Glutamatergic neuron (in vitro differentiated cells): ENCODE measurements at places on chromosomes 6 and 20.
A peak's percentile ranks its signal among the peaks of the same experiment; 100 is the strongest.

GRCh38 chr20:6718662-6719368 lies 48.7 kb upstream of the BMP2 start:
- no peak overlapping the region for H3K27ac ChIP-seq
- H3K36me3 ChIP-seq = no peaks in the 10 kb centered on the region
- H3K27me3 ChIP-seq = peaks cover 4% of the 10 kb centered on the region
- no peak for DNase-seq
- no peak overlapping the region for H3K4me3 ChIP-seq

DNA sequence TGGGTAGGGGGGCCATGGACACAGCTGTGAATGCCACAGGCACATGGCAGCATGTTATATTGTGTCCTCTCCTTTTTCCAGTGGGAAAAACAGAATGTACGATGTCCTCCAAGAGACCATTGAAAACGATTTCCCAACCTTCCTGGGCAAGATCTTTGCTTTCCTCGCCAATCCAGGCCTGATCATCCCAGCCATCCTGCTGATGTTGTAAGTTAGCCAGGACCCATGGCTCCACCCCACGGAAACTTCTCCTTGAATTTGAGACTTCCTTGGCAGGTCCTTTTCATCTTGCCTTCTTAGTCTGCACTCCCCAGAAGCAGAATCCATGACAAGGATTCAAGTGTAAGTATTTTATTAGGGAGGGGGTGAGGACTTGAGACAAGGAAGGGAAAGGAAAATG lies 28.2 kb upstream of the NOP56 start:
- no peaks in the 10 kb centered on the region for H3K4me1 ChIP-seq
- peaks cover 4% of the 10 kb centered on the region for H3K27me3 ChIP-seq
- DNase-seq = no peak
- peaks cover 10% of the 10 kb centered on the region for H3K36me3 ChIP-seq
- no peak overlapping the region for H3K27ac ChIP-seq

- peak overlapping the region; percentile 71 for H3K27ac ChIP-seq
- peaks cover 30% of the 10 kb centered on the region for H3K27me3 ChIP-seq
These were observed 4.3 kb downstream of the MTCL3 start for GRCh38 chr6:127514773-127515227.

DNA sequence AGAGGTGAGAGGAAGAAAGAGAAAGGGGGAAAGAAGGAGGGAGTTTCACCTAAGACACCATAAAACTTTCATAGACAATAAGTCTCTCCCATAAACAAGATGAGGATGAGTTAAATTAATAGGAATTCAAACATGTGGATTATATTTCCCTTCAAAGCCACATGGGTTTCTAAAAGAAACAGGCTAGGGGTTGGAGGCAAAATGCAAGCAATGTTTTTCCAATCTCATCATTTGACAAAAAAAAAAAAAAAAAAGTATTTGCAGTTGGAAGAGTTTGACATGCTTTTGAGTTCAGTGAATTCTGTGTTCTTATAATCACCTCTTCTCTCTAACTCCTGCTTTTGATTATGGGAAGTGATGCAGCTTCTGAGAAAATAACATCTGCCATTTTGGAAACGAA lies 286.5 kb upstream of the PRND start:
- H3K4me1 ChIP-seq = peaks cover 12% of the 10 kb centered on the region
- no peak for DNase-seq
- no peaks in the 10 kb centered on the region for H3K36me3 ChIP-seq

DNA sequence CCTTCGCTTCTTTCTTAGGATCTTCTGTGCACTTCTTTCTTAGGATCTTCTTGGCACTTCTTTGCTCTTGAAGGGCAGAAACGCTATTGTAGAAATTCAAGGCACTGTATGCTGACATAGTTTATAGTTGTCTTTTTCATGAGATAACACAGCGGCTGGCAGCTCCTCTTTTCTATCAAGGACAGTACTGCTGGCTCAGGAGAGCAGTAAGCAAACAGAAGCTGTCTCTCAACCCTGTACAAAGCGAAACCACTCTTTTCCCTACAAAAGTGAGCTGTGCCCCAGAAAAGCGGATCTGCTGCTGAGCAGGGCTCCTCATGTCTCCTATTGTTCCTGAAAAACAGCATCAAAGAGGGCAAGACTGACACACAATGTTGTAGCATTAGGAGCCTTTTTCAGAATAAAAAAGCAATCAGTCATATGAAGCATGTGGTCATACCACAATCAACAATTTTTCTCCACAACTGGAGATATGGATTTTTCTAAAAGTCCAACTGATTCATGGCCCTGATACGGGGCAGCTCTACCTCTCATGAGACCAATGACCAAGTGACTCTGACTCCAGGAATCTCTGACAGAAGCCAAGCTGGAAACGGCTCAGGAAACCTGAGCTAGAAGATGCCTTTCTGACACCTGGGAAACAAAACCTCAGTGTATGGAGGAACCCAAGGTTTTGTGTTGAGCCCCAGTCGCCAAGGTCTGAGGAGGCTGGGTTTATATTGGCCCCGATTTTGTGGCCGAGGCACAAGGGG lies 255.9 kb downstream of the ESR1 start:
- no peaks in the 10 kb centered on the region for H3K36me3 ChIP-seq
- no peak overlapping the region for H3K4me3 ChIP-seq
- H3K27me3 ChIP-seq = no peaks in the 10 kb centered on the region

- H3K27ac ChIP-seq = no peak overlapping the region
- peaks cover 5% of the 10 kb centered on the region for H3K27me3 ChIP-seq
- H3K4me1 ChIP-seq = peaks cover 10% of the 10 kb centered on the region
- H3K36me3 ChIP-seq = no peaks in the 10 kb centered on the region
- DNase-seq = no peak
These were observed 3.1 kb downstream of the STK38 start for GRCh38 chr6:36544228-36544627.

DNA sequence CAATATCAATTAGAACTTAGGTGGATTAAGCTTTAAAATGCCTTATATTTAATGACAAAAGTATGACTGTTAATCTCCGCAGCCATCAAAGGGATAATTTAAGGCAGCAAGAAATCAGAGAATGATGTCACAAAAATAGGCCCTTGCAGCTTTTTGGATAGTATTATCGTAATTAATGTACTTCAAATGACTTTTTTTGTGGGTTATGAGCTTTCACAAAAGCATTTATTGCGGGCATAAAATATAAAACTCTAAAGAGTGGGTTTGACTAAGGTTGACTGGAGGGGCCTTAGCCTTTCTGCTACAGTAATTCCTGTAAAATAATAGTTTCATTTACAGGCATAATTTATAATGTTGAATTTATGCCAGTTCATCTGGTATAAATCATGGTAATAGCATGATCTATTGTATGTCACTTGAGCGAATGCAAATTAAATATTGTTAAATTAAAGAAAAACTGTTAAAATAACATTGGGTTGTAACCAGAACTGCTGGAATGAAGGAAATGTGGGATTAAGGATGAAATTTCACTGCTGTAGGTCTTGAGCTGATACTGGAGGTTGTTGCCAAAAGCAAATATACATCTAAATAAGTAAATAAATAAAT lies 78.5 kb upstream of the ZFP64 start:
- H3K4me3 ChIP-seq = peak overlapping the region; percentile 34

- no peaks in the 10 kb centered on the region for H3K4me1 ChIP-seq
- no peak overlapping the region for H3K27ac ChIP-seq
- no peak for DNase-seq
- H3K4me3 ChIP-seq = no peak overlapping the region
- H3K36me3 ChIP-seq = no peaks in the 10 kb centered on the region
These were observed 29.3 kb upstream of the SSTR4 start for GRCh38 chr20:23005776-23006175.

GRCh38 chr20:17172836-17173516 lies 53.9 kb upstream of the PCSK2 start:
- H3K4me1 ChIP-seq = peaks cover 27% of the 10 kb centered on the region
- no peak overlapping the region for H3K27ac ChIP-seq
- no peak for DNase-seq
- H3K4me3 ChIP-seq = no peak overlapping the region
- no peaks in the 10 kb centered on the region for H3K36me3 ChIP-seq

- H3K27ac ChIP-seq = no peak overlapping the region
- peaks cover 6% of the 10 kb centered on the region for H3K27me3 ChIP-seq
- no peak overlapping the region for H3K4me3 ChIP-seq
- no peak for DNase-seq
- H3K4me1 ChIP-seq = peaks cover 13% of the 10 kb centered on the region
These were observed 4.8 kb downstream of the CDH4 start for GRCh38 chr20:61256824-61257223.

DNA sequence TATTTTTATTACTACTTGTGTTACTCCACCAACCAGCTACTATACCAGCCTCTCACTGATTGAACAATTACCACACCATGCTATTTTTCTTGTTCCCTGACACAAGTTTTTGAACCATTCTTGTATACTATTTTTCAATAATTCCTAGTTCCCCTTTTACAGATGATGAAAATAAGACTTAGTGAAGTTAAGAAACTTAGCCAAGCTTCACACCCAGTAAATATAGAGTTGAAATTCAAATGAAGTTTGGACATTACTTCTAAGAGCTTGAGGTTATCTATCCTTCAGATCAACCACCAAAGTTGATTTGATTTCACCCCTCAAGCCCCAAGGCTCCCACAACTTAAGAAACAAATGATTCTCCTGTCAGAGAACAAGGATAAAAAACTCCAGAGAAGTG lies 13.1 kb upstream of the BCAS1 start:
- DNase-seq = no peak
- no peak overlapping the region for H3K27ac ChIP-seq
- peaks cover 15% of the 10 kb centered on the region for H3K4me1 ChIP-seq
- no peak overlapping the region for H3K4me3 ChIP-seq
- H3K36me3 ChIP-seq = no peaks in the 10 kb centered on the region

GRCh38 chr20:32975698-32976674 lies 28.2 kb downstream of the SUN5 start:
- peaks cover 4% of the 10 kb centered on the region for H3K4me1 ChIP-seq
- no peak overlapping the region for H3K4me3 ChIP-seq
- peaks cover 2% of the 10 kb centered on the region for H3K27me3 ChIP-seq
- no peak overlapping the region for H3K27ac ChIP-seq

DNA sequence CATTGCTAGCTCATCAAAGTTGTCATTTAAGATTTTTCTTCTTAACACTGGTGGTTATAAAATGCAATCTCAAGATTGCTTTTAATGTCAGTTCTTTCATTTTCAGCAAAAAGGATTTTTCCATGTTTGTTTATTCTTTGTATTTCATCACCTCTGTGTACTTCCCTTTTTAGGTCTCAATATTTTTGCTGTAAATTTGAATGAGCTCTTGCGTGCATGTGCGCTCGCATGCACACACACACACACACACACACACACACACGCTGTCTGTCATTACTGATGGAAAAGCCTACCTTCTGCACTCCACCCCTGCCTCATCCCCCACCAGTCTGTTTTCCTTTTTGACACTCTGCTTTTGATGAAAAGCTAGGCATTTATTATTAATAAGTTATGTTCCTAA lies 85.3 kb upstream of the FYN start:
- DNase-seq = peak; percentile 61
- H3K4me3 ChIP-seq = peak overlapping the region; percentile 77
- peaks cover 17% of the 10 kb centered on the region for H3K4me1 ChIP-seq
- H3K27me3 ChIP-seq = peaks cover 8% of the 10 kb centered on the region

- H3K36me3 ChIP-seq = no peaks in the 10 kb centered on the region
- H3K27me3 ChIP-seq = no peaks in the 10 kb centered on the region
- H3K4me1 ChIP-seq = peaks cover 8% of the 10 kb centered on the region
These were observed 57.0 kb downstream of the FAM50B start for GRCh38 chr6:3905945-3906845.

GRCh38 chr20:44728801-44729443 lies 13.8 kb downstream of the CCN5 start:
- peaks cover 7% of the 10 kb centered on the region for H3K4me1 ChIP-seq
- no peaks in the 10 kb centered on the region for H3K36me3 ChIP-seq
- H3K27ac ChIP-seq = peak overlapping the region; percentile 41
- no peak overlapping the region for H3K4me3 ChIP-seq

DNA sequence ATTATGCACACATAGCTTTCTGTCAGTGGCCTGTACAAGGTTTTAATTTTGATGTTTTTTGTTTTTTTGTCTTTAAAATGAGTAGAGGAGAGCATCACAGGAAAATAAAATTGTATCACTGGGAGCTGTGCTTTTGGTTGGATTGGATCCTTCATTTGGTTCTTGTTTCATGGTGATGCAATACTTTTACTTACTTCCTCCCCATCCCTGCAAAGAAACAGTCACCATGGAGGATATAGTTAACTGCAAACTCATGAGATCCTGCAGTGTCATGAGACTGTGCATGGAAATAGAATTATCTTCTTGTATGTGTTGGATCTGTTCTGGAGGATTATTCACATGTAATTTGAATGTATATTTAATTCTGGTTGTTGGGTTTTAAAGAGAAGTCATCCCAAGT lies 122.3 kb downstream of the JARID2 start:
- H3K27me3 ChIP-seq = peaks cover 2% of the 10 kb centered on the region
- H3K36me3 ChIP-seq = no peaks in the 10 kb centered on the region
- DNase-seq = no peak
- H3K4me3 ChIP-seq = no peak overlapping the region

DNA sequence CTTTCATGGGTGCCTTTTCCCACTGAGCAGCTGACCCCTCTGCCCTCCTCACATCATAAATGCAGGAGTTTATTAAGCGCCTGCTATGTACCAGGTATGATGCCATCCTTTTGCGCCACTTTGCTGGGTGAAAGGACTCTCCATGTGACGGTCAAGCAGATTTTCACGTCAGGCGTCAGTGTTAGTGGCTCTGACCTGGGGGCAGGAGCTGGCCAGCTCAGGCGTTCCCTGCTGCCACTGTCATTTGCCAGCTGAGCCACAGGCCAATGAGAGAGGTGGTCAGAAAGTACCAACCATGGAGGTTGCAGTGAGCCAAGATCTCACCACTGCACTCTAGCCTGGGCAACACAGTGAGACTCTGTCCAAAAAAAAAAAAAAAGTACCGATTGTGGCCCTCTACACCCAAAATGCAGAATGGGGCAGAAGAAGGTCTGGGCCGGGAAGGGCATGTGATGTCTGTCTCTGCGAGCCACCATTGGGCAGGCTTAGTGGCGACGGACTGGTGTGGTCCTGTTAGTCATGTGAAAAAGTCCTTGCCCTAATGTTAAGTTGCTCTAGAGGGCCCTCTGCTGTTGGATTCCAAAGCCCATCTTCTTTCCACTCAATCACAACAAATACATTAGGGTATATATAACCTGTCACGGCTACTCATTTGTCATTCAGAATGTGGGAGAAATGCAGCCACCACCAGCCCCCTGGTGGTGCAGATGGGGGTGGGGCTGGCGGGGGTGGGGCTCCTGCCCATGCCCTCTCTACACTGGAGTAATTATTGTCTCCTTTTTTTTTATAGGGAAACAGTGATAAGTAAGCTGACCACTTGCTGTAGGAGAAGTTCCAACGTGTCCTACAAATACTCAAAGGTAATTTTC lies 18.4 kb upstream of the SLC22A1 start:
- peak; percentile 31 for DNase-seq
- H3K27ac ChIP-seq = no peak overlapping the region
- no peak overlapping the region for H3K4me3 ChIP-seq
- peaks cover 4% of the 10 kb centered on the region for H3K27me3 ChIP-seq

GRCh38 chr20:63215101-63216040 lies 560 bp downstream of the YTHDF1 start:
- peak overlapping the region; percentile 97 for H3K4me3 ChIP-seq
- no peaks in the 10 kb centered on the region for H3K36me3 ChIP-seq
- peaks cover 29% of the 10 kb centered on the region for H3K4me1 ChIP-seq
- peak; percentile 75 for DNase-seq
- H3K27ac ChIP-seq = peak overlapping the region; percentile 93

- H3K27ac ChIP-seq = peak overlapping the region; percentile 79
- no peak overlapping the region for H3K4me3 ChIP-seq
- no peaks in the 10 kb centered on the region for H3K36me3 ChIP-seq
- H3K27me3 ChIP-seq = peaks cover 2% of the 10 kb centered on the region
- peaks cover 4% of the 10 kb centered on the region for H3K4me1 ChIP-seq
These were observed 48.7 kb upstream of the CLVS2 start for GRCh38 chr6:122947355-122947754.
